Colonic mucosa (tissue), 4 donors: ENCODE measurements at places on chromosomes 11 and 22. TPM values are rescaled to one million over a fixed set of nuclear protein-coding genes. Genes with fewer than 3 reads are reported as not detected.

The NAV2 gene
- total RNA-seq, result 45.3 TPM

The TANGO2 gene
- total RNA-seq, result 22.1 TPM

The MS4A14 gene
- total RNA-seq, result 1.1 TPM

The IGSF9B gene
- total RNA-seq, result 6.0 TPM

The CD3D gene
- total RNA-seq, result 4.7 TPM

The HBG1 gene
- 5.7 TPM for total RNA-seq

The LRRC74B gene
- total RNA-seq, result not detected

The FOLR1 gene
- not detected for total RNA-seq

The ANKK1 gene
- total RNA-seq, result 0.32 TPM

The SORL1 gene
- 66.1 TPM for total RNA-seq

The TTC38 gene
- total RNA-seq, result 124 TPM

The APOBEC3B gene
- total RNA-seq, result 18.9 TPM

The SYT13 gene
- 31.5 TPM for total RNA-seq

The SCARF2 gene
- 3.1 TPM for total RNA-seq

The MPST gene
- 217 TPM for total RNA-seq

The NXPE4 gene
- total RNA-seq, result 178 TPM

The SAC3D1 gene
- total RNA-seq, result 12.9 TPM

The OR52N2 gene
- not detected for total RNA-seq

The P2RY2 gene
- 27.4 TPM for total RNA-seq

The OLFML1 gene
- total RNA-seq, result 2.8 TPM

The OR4S1 gene
- not detected for total RNA-seq

The ASCL2 gene
- total RNA-seq, result 16.4 TPM

The OPCML gene
- not detected for total RNA-seq

The CD6 gene
- 3.0 TPM for total RNA-seq

The ANO3 gene
- 0.12 TPM for total RNA-seq

The HPX gene
- 1.8 TPM for total RNA-seq
